ENCODE measurements at places on chromosomes 6 and 20.
A peak's percentile ranks its signal among the peaks of the same experiment; 100 is the strongest.

DNA sequence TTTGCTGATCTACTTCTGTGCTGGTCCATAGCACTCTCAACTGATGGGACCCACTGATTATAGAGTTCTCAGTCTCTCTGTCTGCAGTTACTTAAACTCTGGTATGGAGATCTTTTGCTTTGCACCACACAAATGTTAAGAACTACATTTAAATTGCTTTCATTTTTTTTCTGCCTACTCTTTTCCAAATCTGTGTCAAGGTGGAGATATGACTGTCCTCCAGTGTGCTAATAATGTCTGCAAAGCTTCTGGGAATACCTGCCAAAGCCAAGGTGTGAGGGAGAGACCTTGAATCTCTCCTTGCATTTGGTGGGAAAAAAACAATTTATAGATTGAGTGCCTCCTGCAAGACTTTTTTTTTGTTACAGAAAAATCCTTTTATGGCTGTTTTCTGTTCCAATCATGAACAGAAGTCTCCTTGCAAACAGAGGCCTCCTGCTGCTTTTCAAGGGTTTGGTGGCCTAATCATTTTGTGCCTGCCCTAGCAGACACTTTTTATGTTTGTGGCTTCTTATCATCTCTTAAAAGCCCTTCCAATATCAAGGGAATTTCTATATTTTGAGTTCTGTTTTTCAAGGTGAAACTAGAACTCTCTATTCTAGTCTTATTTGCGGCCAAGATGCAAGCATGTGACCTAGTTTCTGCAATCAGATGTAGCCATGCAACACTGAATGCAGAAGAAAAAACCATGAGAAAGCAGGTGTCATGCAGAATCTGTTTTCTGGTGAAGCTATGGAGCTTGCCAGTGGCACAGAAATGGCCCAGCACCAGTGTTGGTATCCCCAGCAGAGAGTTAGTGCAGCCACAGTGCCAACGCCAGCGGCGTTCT lies 23.2 kb upstream of the AKIRIN2 start:
- no peak for DNase-seq

GRCh38 chr6:121666814-121667213 lies 231.4 kb downstream of the GJA1 start:
- no peak for DNase-seq

DNA sequence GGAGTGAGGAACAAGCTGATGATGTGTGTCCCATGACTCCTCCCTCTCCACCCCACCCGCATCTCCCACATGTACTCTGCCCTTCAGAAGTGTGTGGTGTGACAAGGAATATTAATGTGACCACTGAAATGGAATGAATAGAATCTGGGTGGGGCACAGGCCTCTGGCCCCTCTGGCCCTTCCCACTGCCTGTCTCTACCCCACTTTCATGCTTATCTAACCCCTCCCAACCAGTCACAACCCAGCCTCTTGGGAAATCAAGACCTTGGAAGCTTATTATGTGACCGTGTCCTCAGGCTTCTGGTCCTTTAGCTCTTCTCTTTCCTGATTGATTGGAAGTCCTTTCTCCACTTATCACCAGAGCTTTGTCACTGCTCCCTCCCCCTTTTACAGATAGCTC lies 312.2 kb upstream of the SOX4 start:
- no peak for DNase-seq

DNA sequence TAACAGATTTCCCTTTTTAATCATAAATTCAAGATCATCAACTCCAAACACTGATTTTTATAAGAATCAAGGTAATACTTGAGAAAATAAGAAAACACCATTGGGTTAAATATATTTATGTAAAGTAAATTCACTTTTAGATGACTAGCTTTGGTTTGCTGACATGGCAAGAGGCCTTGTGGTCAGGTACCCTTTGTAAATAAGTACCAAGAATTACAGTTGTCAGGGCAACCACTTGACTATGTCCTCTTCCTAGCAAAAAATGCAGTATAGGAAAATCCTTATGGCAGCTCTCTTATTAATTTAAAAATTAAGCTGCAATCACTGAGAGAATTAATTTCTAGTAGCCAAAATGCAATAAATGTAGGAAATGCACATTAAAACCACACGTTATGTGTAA lies 153.8 kb downstream of the INSM1 start:
- no peak for DNase-seq

- no peak for DNase-seq
These were observed 31.8 kb downstream of the TREML1 start for GRCh38 chr6:41122373-41122772.

DNA sequence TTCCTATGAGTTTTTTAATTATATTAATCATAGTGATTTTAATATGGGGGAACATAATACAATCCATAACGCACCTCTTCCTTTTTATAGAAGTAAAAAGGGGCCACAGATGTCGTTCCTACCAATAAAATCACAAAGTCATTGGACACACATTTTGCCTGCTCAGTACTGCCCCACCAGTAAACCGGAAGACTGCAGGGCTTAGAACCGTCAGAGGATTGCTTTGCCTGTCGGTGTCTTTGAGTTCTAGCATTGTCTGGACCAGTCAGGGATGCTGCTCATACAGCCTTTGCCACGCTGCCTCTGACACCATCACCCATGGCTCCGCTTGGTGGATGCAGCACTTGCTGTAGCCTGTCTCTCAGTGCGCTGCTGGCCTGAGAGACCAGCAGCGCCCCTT lies 853.6 kb downstream of the C6orf118 start:
- no peak for DNase-seq

DNA sequence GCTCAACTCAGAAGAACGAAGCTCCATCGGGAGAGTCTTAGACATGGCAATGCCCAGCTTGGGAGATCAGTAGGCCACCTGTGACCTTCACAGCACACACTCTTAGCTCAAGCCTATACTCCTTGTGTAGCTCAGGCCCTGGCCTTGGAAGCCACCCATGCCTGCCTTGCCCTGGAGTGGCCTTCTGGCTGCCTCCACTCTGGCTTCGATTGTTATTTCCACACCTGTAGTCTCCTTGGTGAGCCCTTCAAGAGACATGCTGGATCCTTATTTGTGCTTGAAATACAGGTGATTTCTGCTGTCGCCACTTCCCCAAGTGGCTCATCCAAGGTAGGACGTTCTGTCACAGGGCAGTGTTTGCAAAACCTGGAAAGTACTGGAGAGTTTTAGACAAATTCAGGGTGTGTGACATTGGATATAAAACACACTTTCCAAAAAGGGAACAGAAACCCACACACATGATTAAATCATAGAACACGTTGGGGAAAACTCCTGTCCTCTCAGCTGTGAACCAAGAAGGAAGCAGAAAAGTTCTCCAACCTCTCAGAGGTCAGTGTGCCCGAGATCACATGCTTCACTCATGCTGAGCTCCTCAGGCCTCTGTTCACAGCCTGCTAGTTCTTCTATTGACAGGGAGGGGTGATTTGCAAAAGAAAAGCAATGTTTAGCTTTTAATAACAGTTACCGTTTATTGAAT lies 391.8 kb downstream of the CDC5L start:
- no peak for DNase-seq

DNA sequence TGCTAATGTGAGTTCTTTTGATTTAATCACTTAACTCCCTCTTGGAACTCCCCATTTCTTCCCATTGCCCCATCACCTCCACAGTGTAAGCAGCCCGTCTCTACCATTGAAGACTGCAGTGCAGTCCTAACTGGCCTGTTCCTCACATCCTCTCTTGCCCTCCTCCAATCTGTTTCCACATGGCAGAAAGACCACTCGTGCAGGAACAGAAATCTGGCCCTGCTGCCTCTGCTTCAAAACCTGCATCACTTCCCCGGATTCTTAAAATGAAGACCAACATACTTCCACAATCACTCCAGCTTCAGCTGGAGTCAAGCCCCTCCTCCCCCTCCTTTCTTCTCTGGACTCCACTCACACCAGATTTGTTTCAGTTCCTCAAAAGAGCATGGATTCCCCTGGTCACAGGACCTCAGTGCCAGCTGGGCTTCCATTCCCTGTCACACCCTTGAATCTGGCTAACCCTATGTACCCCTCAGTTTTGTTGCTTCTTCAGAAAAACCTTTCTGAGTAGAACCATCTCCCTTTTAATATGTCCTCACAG lies 802.3 kb downstream of the MAFB start:
- no peak for DNase-seq

- no peak for DNase-seq
These were observed 103.2 kb upstream of the TNFAIP3 start for GRCh38 chr6:137763886-137764285.

DNA sequence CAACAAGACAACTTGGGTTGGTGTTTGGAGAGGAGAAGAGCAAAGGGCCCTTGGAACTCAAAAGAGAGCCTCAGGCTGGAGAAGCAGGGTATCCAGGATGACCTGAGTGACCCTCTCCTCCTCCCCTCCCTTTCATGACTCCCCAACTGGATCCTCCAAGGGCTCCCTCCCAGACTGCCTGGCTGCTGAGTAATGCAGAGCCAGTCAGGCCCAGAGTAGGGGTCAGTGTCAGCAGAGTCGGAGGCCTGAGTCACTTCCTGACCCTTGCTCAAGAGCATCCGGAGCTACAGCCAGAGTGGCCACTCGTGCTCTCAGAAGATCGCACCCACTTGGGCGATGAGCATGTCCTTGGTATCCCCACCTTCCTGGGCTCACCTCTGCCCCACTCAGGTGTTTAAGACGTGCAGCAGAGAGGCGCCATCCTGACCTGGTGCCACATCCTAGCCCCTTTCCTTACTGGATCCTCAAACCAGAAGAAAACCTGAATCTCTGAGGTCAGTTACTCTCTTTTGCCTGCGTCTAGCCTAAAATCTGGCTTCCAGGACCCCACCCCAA lies 2.8 kb upstream of the MAPK13 start:
- peak; percentile 36 for DNase-seq

GRCh38 chr6:21395121-21395520 lies 198.4 kb upstream of the SOX4 start:
- no peak for DNase-seq

DNA sequence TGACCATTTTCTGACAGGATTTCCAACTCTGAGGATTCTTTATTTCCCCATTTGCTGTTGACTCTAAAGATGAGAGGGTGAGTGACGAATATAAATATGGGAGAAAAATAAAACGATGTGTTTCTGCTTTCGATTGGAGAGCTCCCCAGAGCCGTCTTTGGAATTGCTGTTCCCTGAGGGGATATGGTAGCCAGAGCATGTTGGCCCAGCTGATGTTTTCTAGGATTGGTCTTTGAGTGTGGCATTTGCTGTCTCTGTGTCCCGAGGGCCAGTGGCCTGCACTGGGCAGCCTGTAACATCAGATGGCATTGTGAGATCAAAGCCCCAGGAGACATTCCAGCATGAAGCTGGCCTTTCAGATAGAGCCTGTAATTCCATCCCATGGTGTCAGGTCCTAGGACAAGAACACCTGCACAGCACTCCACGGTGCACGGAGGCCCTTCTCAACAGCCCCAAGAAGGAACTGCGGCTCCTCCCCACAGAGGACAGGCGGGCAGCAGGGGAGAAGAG lies 26.7 kb downstream of the PKIG start:
- no peak for DNase-seq

- DNase-seq, result no peak
These were observed 65.7 kb downstream of the SCP2D1 start for GRCh38 chr20:18879262-18879661.

GRCh38 chr6:144185133-144185836 lies 35.0 kb downstream of the STX11 start:
- DNase-seq, result no peak

- peak; percentile 91 for DNase-seq
These were observed 185.8 kb upstream of the TENT5A start for GRCh38 chr6:81938014-81938856.

- DNase-seq, result no peak
These were observed 37.7 kb downstream of the ZBTB9 start for GRCh38 chr6:33492093-33492492.

DNA sequence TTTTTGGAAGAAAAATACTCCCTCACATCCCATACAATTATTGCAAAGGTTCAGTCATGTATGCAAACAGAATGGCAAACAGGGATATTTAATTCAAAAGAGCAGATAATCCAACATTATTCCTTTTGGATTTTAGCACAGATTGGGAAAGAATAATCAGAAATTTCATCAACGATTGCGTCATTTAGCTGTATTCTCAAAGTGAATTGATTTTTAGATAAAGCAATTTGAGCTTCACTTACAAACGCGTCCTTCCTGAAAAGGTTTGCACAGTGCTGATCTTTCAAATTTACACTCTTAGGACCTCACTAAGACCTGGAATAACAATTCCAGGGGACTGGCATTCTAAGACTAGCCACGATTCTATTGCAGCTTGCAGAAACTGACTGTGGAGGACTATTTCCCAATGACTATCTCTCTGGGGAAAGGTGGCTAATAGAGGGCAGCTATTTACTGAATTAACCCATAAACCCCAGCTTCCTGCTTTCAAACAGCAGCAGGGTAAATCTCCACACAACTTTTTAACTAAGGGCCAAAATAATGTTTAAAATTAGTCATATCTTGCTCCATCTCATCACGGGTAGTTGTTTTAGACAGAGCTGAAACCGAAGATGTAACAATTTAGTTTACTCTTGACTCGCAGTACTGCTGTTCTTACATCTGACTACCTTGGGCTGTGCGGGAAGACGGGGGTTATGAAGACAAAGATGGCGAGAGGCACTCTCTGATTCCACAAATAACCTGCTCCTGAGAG lies 131.2 kb upstream of the FAM184A start:
- peak; percentile 37 for DNase-seq

DNA sequence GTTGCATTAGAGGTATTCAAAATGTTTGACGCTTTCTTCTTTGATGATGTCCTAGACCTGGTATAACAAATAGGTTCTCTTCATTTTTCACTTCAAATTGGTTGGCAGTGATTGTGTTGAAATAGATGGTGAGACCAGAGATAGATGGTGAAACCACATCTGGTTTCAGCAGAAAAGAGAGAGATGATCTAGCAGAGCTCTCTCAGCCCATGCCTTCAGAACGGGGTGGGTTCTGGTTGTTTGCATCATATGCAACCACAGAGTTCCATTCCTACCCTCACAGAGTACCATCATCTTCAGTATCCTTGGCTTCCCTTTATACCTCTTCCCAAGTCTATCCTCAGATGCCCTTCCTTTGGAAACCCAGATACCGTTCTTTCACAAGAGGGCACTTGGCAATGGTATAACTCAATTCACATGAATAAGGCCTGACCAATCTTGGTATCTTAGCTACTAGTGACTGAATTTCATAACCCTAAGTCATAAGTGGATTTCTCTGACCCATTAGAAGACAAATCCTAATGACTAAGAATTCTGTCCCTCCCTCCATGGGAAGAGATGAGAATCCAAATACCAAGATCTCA lies 93.7 kb downstream of the UBE3D start:
- DNase-seq, result no peak

DNA sequence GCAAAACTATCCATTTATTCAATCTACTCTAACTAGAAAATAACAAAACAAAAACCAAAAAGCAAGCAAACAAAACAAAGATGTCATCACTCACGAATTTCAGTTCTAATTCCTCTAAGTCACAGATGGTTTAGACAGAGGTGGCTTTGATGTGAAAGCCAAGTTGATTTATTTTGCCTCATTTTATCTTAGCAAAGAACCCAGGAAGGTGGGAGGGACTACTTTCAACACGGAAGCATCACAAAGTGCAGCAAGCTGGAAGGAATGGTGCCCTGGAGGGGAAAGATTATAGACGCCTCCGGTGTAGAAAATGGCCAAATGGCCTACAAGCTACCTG lies 88.4 kb downstream of the LAMP5 start:
- DNase-seq, result no peak
